ENCODE measurements at places on chromosomes 2 and 18.

GRCh38 chr2:72770879-72771461, 54.9 kb downstream of the EXOC6B start:
- DNase-seq = no peak

GRCh38 chr18:67845035-67845434, 328.5 kb upstream of the DSEL start:
- DNase-seq = no peak

GRCh38 chr18:79608535-79608934, 71.1 kb upstream of the CTDP1 start:
- DNase-seq = no peak

- DNase-seq = no peak
Observed at GRCh38 chr18:9449600-9450414, 25.5 kb upstream of the RALBP1 start.

DNA sequence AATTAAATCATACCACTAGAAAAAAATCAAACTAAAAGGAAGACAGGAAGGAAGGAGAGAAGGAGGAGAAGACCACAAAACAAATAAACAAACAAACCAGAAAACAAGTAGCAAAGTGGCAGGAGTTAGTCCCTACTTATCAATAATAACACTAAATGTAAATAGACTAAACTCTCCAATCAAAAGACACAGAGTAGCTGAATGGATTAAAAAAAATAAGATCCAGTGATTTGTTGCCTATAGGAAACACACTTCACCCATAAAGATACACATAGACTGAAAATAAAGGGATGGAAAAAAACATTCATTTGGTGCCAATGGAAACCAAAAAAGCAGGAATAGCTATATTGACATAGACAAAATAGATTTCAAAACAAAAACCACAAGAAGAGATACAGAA, 23.4 kb upstream of the BAZ2B start:
- no peak for DNase-seq

GRCh38 chr2:111616651-111617218, 267.3 kb downstream of the ANAPC1 start:
- DNase-seq = no peak

DNA sequence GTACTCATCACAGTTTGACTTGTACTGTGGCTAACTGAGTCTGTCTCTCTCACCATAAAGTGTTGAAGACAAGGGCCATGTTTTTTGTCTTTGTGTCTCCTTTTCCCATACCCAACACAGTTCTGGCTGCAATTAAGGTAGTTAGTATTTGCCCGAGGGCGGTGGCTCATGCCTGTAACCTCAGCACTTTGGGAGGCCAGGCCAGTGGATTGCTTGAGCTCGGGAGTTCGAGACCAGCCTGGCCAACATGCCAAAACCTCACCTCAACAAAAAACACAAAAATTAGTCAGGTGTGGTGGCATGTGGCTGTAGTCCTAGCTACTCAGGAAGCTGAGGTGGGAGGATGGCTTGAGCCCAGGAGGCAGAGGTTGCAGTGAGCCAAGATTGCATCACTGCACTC, 6.9 kb upstream of the KIF3C start:
- DNase-seq = no peak

DNA sequence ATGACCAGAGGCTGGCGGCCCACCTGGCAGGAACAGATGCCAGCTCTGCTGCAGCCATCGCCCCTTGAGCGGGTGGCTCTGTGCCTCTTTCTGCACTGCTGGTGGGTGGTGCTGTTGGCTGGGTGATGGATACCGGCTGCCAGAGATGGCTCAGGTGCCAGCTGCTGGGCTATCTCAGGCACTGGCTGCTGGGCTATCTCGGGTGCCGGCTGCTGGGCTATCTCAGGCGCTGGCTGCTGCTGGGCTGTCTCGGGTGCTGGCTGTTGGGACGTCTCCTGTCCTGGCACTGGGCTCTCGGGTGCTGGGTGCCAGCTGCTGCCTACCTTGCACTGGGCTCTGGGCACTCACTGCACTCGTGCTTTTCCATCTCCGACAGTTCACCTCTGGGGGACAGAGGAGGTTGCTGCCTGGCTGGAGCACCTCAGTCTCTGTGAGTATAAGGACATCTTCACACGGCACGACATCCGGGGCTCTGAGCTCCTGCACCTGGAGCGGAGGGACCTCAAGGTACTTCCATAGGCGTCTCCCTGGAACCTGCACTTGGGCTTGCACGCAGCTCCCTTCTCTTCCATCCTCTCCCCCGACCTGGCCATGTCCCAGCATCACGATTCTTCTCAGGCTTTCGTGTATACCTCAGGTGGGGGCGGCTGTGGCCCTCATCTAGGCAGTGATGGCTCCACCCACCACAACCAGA, 98.4 kb downstream of the USP40 start:
- no peak for DNase-seq

DNA sequence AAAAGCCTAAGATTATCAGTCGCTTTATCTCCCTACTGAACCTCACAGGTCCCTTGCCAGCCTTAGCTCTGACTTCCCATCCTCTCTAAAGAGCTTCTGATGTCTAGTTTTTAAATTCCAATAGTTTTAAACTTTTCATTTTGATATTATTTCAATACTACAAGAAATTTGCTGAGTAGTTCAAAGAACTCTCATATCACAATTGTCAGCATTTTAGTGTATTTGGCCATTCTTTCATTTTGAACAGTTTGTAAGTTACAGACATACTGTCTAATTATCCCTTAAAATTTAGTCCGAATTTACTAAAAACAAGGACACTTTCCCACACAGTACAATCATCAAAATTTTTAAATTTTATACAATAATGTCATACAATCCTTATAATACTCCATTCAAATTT, 666.8 kb upstream of the SETBP1 start:
- DNase-seq = no peak

DNA sequence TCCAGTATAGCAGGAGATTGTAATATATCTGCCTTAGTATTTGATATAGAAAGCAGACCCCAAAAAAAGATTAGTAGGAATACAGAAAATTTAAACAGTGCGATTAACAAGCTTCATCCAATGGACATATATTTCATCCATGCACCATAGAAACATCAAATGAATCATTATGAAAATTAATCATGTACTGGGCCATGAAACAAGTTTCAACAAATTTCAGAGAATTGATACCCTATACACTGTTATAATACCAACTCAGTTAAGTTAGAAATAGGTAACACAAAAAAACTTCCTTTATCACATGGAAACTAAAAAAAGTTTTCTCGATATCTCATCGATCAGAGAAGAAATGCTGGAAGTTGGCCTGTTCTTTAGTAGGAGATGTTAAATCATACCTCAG, 192.1 kb upstream of the STON1 start:
- DNase-seq = no peak

DNA sequence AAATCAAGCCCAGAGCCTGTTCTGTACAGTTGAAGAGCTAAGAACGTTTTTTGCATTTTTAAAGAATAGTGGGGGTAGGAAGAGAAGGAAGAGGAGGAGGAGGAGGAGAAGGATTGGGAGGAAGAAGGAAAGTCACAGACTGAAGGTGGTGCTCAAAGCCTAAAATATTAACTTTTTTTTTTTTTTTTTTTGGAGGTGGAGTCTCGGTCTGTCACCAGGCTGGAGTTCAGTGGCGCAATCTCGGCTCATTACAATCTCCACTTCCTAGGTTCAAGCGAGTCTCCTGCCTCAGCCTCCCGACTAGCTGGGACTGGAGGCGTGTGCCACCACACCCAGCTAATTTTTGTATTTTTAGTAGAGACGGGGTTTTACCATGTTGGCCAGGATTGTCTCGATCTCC, 18.3 kb upstream of the KLHL29 start:
- no peak for DNase-seq

GRCh38 chr18:44781886-44782285, 101.2 kb downstream of the SETBP1 start:
- DNase-seq = peak; percentile 47

- no peak for DNase-seq
Observed at GRCh38 chr18:41077076-41077475, 878.0 kb upstream of the PIK3C3 start.

- no peak for DNase-seq
Observed at GRCh38 chr2:3449086-3449485, 69.6 kb downstream of the TRAPPC12 start.

GRCh38 chr18:60601249-60601648, 228.7 kb upstream of the MC4R start:
- no peak for DNase-seq

GRCh38 chr18:23982155-23983079, 32.1 kb upstream of the TTC39C start:
- DNase-seq = no peak

- no peak for DNase-seq
Observed at GRCh38 chr2:241068942-241069810, 32.9 kb downstream of the MTERF4 start.

- no peak for DNase-seq
Observed at GRCh38 chr2:54048117-54048785, 67.2 kb upstream of the ACYP2 start.

- no peak for DNase-seq
Observed at GRCh38 chr2:9895669-9896590, 52.7 kb downstream of the TAF1B start.

DNA sequence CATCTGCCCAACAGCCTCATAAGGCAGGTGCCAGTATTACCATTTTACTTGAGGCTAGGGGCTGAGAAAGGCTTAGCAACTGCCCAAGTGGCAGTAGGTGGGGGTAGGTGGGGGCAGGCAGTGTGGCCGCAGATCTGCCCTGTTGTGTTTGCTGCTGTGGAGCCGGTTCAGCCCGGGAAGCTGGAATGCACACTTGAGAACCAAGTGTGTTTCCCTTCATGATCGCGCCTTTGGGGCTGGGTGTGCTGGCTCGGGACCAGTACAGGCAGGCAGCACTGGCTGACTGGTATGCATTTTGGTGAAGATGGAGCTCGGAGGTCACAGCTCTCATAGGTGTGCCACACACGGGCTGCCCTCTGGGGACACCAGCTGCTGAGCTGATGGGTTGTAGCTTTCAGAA, 85.1 kb downstream of the CABLES1 start:
- DNase-seq = no peak

Measured in AG04449 (cell line).